ENCODE measurements at places on chromosomes 11 and 22. TPM values are rescaled to one million over a fixed set of nuclear protein-coding genes. Genes with fewer than 3 reads are reported as not detected.

DNA sequence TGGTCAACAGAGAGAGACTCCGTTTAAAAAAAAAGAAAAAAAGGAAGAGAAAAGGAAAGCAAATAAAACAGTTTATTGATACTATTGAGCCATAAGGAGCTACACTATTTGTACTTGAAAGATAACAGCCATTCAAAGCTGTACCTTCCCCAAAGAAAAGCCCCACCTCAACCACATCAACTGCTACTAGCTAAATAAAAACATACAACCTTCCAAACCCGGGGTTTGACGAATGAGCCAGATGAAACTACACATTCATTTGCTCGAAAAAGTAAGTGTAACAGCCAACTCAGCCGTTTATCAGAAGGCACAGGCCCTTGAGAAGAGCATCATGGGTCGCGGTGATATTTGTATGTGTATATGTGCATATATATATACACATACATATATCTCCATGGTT lies 78.4 kb downstream of the SIK3 start:
- DNase-seq = no peak

DNA sequence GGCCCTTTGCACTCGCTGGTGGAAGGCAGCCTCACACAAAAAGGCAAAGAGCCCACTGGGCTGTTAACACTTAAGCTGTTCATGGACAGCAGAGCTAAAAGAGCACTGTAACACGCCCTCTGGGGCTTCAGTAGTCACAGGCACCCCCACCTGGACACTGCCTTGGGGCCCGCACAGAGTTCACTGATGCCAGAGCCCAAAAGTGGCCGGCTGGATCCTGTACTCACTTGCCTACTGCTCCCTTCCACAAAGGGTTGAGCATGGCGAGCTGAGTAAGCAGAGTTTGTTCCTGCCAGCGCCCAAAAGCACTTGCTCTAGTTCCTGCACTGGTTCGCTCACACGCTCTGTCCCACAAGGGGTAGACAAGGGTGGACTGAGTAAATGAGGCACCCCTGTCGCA lies 78.8 kb downstream of the RELT start:
- DNase-seq = no peak

- DNase-seq = no peak
Measured at GRCh38 chr11:96744697-96745096, 354.9 kb downstream of the JRKL start.

DNA sequence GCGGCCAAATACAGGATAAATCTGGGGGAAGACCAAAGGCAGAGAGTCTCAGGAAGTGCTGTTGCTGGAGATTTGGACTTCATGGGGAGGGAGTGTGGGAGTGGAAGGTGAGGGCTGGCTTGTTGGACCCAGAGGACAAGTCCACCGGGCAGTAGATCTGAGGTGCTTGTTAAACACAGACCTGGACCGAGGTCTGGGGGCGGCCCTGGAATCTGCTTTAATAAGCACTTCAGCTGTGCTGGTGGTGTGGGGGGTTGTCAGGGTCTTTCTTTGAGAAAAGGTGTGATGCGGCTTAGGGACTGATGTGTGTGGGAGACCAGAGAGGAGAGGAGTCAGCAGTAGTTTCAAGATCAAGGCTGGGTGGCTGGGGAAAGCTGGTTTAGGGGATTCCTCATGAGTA lies 4.4 kb downstream of the TRMU start:
- DNase-seq = no peak

- DNase-seq = no peak
Measured at GRCh38 chr22:37228106-37229011, 15.7 kb downstream of the RAC2 start.

- no peak for DNase-seq
Measured at GRCh38 chr11:118806400-118806799, 15.4 kb upstream of the DDX6 start.

DNA sequence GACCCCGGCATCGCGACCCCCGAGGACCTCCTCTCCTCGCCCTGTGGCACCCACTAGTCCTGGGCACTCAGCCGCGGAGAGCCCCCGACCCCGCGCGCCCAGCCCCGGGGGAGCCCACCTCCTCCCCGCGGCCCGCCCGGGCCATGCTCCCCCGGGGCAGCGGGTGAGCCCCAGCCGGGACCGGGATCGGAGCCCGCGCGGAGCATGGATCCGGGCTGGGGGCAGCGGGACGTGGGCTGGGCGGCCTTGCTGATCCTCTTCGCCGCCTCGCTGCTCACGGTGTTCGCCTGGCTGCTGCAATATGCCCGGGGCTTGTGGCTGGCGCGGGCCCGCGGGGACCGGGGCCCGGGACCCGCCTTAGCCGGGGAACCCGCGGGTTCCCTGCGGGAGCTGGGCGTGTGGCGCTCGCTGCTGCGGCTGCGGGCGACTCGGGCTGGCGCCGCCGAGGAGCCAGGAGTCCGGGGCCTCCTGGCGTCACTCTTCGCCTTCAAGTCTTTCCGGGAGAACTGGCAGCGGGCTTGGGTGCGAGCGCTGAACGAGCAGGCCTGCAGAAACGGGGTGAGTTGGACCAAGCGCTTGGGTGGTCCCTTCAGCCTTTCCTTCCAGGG lies 498 bp downstream of the C2CD2L start:
- peak; percentile 45 for DNase-seq

DNA sequence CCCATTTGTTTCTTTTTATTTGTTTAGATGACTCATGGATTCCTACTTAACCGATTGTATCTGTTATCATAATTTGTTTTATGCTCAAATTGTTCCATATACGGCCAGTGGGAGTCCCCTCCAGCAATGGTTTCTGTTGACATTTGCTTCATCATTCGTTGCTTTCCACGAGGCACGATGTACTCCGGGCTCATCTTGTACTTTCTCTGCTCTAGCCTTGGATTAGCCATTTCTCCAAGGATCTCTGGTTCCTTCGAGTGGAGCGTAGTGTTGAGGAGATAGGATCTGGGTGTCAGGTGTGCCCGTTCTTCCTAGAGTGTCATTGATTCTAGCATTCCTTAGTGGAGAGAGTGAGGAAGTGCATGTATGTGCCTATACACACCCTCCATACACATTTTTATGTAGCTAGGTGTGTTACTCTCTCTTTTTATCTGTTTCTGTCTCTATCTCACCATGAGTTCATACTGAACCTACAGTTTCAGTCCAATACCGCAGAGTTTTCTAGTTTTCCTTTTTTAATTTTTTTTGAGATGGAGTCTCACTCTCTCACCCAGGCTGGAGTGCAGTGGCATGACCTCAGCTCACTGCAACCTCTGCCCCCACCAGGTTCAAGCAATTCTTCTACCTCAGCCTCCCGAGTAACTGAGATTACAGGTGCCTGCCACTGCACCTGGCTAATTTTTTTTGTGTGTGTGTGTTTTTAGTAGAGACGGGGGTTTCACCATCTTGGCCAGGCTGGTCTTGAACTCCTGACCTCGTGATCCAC lies 31.4 kb downstream of the TECTA start:
- no peak for DNase-seq

DNA sequence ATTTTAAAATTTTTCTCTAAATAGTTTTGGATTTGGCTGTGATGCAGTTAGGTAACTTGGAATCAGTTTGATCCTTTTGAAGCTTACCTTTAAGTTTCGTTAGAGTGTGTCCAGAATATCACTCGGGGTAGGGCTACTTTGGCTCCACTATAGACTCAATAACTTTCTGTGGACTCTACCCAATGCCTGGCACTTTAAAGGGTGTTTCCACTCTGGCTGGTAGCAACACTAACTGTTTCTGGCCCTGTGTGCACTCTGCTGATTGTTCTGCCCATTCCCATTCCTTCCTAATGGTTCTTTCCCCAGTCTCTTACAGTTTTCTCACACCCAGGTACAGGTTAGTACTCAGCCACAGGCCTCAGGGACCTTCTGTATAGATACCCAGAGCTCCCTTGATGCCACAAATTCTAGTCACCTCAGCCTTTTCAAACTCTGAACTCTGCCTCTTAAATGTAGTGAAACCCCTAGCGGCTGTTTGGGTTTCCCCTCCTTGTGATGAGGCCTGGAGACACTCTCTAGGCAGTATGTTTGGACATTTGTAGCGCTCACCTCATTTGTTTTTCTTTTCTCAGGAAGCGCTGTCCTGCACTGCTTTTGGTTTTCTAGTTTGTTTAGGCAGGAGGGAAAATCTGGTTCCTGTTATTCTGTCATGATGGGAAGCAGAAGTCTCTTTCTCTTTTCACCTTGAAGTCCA lies 16.8 kb downstream of the CUL5 start:
- no peak for DNase-seq

GRCh38 chr22:33535937-33536875 lies 384.1 kb downstream of the LARGE1 start:
- no peak for DNase-seq

DNA sequence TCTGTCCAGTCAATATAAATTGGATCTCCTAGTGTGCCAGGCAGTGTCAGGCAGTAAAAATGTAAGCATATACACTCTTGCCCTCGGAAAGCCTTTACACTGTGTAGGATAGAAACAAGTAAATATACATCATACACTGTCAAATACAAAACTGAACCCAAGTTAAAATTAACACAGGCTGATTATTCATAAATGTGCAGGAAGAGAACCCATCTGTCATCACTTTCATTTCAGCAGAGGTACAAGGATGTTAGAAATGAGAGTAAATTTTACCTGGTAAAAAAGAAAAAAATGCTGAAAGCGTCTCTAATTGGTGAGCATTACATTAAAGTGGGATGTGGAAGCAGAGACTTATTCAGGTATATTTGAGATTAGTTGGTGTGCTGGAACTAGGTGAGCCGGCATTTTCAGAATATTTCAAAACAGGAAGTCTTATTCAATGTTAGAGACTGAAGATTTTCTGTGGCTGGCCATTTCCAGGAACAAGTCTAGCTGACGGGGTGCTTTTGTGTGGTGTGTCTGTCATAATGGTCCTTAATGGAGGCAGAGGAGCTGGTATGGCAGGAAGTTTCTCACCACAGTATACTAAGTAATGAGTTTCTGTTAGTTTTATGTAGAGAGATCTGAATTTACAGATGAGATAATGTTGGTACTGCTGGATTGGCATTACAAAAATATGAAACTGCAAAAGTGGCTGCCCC lies 192.6 kb downstream of the CASP12 start:
- peak; percentile 77 for DNase-seq

GRCh38 chr22:28670161-28670560 lies 9.5 kb downstream of the TTC28 start:
- no peak for DNase-seq

GRCh38 chr22:43449831-43450225 lies 38.0 kb downstream of the MPPED1 start:
- DNase-seq = no peak

DNA sequence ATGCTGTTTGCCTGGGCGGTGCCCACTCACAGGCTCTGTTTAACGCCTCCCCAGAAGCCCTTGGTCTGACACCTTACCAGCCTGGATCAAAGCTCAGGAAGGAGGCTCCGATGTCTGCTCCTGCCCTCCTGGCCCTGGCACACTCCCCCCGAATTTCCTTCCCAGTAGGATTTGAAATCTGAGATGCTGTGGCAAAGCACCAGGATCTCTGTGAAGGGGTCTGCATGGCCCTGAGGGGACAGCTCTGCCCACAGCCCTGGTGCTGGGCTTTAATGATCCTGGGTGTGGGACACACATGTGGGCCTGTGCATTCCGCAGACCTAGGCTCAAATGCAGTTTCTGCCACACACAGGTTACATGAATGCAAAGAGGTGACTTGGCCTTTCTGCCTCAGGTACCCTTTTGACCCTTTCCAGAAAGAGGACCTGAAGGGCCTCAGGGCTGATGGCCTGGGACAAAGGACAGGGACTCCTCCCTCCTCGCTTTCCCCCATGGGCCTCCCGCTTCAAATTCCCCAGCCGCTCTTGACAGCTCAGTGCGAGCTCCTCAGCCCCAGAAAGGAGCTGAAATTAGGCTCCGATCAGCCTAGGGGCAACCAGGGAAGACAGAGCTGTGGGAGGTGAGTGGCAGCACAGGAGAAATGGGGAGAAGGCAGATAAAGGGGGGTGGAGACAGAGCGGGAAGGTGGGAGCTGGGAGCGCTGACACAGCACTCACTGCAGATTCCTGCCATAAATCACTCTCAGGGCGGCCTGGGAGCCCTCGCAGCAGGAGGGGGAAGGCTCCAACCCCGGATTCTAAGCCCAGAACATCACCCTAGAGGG lies 41.3 kb downstream of the TRIM29 start:
- no peak for DNase-seq

DNA sequence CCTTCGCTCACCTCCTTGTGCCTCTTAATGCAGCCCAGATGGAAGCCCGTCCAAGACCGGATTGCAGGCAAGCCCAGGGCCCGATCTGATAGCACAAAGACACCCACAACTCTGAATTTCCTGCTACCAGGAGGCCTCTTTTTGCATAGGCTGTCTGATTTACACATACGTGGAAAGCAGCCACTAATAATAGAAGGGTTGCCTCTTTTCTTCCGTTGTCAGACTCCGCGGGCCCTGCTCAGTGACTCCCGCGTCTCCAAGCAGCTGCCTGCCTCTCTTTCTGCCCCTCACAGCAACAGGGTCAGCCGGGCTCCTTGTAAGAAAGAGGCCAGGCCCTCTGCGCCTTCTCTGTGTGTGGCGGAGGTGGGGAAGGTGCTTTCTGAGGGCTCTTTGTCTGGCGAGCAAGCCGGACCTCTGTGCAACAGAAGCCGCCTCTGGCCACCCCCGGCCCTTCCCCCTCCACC lies 26.7 kb downstream of the FLI1 start:
- DNase-seq = peak; percentile 90

DNA sequence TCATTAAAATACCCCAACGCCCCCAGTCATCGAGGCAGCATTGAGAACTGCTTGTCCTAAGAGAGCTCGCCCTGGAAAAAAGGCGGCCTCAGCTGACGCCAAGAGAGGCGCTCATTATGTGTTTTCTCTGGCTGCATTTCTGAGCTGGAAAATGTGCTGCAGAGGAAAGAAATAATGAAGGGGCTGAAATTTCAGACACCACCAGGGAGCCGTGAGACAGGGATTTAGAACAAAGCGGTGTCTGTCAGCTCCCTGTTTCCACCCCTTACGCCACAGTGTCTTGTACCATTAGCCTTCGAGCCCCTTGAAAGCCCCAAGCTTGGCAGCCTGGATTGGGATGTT lies 14.4 kb downstream of the USH1C start:
- no peak for DNase-seq

The SMC1B gene
- total RNA-seq = 0.08 TPM

The TTLL1 gene
- 7.1 TPM for total RNA-seq

The ARFGAP2 gene
- total RNA-seq = 126 TPM

The DEFB131B gene
- total RNA-seq = not detected

The PRDX5 gene
- total RNA-seq = 168 TPM

The GLYATL1 gene
- total RNA-seq = not detected

All from OCI-LY7 (cell line).